ENCODE measurements at places on chromosomes 4 and X. TPM values are rescaled to one million over a fixed set of nuclear protein-coding genes. Genes with fewer than 3 reads are reported as not detected.
A peak's percentile ranks its signal among the peaks of the same experiment; 100 is the strongest.

Gene FGFBP2
- not detected for total RNA-seq

Gene HCCS
- 20.9 TPM for total RNA-seq

Gene UBA6
- 78.1 TPM for total RNA-seq

Gene CETN2
- total RNA-seq, result 61.6 TPM

Gene ZNF157
- total RNA-seq, result 1.4 TPM

Gene CLDN24
- total RNA-seq, result not detected

Gene TLR1
- not detected for total RNA-seq

Gene MAP9
- total RNA-seq, result 17.8 TPM

Gene CDX4
- not detected for total RNA-seq

Gene TRIM61
- total RNA-seq, result 0.27 TPM

Gene SPANXA2
- not detected for total RNA-seq

DNA sequence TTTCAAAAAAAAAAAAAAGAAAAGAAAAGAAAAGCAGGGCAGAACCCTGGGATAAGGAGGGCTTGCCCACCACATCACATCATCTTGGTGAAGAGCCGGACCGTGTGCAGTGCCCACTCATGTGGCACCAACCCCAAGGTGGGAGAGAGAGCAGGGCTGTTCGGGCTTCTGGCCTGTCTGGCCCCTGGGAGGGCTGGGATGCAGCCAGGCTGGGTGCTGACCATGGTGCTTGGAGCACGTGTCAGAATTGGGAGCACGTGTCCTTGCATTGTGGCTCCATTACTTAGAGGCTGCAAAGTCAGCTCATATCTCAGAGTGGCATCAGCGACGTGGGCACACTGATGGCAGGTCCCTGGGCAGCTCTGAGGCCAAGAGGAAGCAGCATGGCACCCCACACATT, 100.9 kb upstream of the AFAP1 start:
- H3K4me3 ChIP-seq, result no peak overlapping the region
- no peaks in the 10 kb centered on the region for H3K36me3 ChIP-seq
- peaks cover 38% of the 10 kb centered on the region for H3K4me1 ChIP-seq
- H3K27ac ChIP-seq, result no peak overlapping the region

GRCh38 chrX:68594769-68595168, 52.7 kb upstream of the STARD8 start:
- DNase-seq, result no peak
- H3K4me3 ChIP-seq, result no peak overlapping the region
- H3K4me1 ChIP-seq, result no peaks in the 10 kb centered on the region
- H3K27ac ChIP-seq, result no peak overlapping the region
- H3K36me3 ChIP-seq, result peaks cover 11% of the 10 kb centered on the region

DNA sequence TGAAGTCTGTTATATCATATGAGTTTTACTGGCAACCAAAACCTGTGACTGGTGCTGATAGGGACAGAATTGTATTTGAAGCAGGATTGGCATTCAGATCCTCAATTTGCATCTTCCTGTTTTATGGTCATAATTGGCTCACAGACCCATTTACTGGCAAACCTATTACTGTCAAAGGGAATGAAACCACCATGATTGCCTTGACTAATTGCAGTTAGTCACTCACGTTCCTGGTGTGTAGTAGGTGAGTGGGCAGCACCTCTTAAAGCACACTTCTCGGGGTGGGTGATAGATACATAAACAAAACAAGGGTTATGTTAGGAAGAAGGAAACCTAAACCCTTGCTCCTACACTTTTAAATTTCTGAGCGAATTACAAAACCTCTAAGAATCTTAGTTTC, 81.0 kb downstream of the PPEF2 start:
- no peak overlapping the region for H3K27ac ChIP-seq
- no peak for DNase-seq
- peaks cover 3% of the 10 kb centered on the region for H3K36me3 ChIP-seq
- H3K27me3 ChIP-seq, result no peaks in the 10 kb centered on the region
- H3K4me1 ChIP-seq, result no peaks in the 10 kb centered on the region

- no peaks in the 10 kb centered on the region for H3K4me1 ChIP-seq
- H3K27me3 ChIP-seq, result no peaks in the 10 kb centered on the region
- H3K4me3 ChIP-seq, result no peak overlapping the region
- H3K36me3 ChIP-seq, result no peaks in the 10 kb centered on the region
- no peak overlapping the region for H3K27ac ChIP-seq
- DNase-seq, result no peak
These were observed 1492.2 kb upstream of the TENM3 start for GRCh38 chr4:180751009-180751408.

DNA sequence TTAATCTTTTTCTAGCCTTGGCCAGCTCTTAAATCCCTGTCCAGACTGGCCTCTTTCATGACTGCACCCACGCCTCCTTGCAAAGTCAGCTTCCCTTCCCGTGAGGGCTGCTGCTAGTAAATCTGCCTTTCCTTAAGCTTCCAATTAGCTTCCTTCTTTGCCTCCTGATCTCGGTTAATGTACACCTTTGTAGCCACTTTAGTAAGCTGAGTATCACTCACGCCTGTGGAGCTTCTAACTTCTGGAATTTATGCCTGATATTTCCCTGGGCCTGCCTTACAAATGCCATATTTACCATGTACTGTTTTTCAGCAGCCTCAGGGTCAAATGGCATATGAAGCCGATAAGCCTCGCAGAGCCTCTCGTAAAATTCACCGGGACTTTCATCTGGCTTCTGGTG, 5.1 kb upstream of the UGT8 start:
- H3K27me3 ChIP-seq, result peaks cover 34% of the 10 kb centered on the region
- H3K27ac ChIP-seq, result no peak overlapping the region
- no peaks in the 10 kb centered on the region for H3K4me1 ChIP-seq
- no peak overlapping the region for H3K4me3 ChIP-seq
- H3K36me3 ChIP-seq, result peaks cover 8% of the 10 kb centered on the region
- no peak for DNase-seq

DNA sequence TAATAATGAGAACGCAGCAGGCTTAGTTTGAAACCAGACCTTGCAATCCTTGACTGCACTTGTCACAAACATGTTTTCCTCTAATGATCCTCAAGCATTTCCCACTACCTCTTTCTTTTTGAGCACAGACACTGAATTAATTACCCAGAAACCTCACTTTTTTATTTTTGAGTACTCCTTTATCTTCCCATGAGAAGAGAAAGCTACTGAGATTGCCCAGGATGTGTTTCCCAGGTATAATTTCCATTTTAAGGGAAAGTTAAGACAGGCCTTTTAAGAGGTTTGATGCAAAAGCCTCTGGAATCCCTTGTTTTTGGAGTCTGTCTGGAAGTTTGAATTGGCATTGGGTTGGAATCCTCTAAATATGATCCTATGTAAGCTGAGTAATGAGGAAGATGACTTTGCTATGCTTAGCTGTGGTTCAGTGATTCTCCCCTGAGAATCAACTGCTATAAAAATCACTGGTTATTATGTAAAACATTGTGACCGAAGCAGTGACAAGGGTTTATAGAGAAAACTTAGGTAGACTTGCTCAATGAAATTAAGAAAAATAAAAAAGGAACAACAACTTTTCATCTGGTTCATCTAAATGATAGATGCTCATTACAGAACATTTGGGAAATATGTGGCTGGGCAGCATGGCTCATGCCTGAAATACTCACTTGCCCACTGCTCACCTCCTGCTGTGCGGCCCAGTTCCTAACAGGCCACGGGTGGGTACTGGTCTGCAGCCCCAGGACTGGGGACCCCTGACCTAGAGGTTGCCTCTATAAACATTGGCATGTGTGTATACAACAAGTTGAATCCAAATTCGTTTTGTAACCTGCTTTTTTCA, 10.8 kb upstream of the RHOH start:
- no peak overlapping the region for H3K27ac ChIP-seq
- H3K27me3 ChIP-seq, result no peaks in the 10 kb centered on the region
- DNase-seq, result no peak
- no peaks in the 10 kb centered on the region for H3K36me3 ChIP-seq
- H3K4me3 ChIP-seq, result no peak overlapping the region

- peaks cover 4% of the 10 kb centered on the region for H3K4me1 ChIP-seq
- H3K4me3 ChIP-seq, result no peak overlapping the region
- peak; percentile 18 for DNase-seq
- no peaks in the 10 kb centered on the region for H3K36me3 ChIP-seq
- H3K27ac ChIP-seq, result no peak overlapping the region
These were observed 73.7 kb downstream of the BEND2 start for GRCh38 chrX:18146954-18147353.

DNA sequence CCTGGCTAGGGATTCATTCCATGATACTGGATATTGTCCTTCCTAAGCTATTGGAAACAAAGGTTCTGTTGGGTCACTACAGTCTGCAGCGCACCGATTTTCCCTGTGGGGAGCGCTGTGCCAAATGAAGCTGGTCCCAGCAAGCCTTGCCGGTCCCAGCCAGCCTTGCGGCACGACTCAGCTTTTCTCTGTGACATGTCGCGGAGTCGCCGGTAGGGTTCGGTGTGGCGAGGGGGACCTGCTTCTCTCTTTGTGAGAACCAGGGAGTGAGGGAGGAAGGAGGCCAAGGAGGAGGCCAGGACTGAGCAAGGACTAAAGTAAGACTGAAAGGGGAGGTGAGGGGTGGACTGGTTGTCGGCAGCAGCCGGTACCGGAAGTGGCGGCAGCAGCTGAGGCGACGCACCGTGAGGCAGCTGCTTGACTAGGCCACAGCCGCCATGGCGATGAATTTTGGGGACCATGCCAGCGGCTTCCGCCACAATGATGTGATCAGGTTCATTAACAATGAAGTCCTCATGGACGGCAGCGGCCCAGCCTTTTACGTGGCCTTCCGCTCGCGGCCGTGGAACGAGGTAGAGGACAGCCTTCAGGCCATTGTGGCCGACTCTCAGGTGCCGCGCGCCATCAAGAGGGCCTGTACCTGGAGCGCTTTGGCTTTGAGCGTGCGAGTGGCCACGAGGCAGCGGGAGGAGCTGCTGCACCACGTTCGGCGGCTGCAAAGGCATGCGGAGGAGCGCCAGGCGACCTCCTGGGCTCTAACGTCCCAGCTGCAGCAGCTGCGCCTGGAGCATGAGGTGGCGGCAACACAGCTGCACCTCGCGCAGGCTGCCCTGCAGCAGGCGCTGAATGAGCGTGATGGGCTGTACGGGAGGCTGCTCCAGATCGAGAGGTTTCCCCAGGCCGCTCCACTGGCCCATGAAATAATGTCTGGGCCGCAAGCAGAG, at the start of gene TEX13D:
Gene TEX13D, plus strand, starts transcription at position 180 of the 944 bp plus-strand sequence. Its CDS starts 258 bp downstream, at position 438.
- no peaks in the 10 kb centered on the region for H3K27me3 ChIP-seq
- DNase-seq, result no peak
- H3K4me3 ChIP-seq, result no peak within 1 kb of the TSS
- H3K4me1 ChIP-seq, result peaks cover 10% of the 10 kb centered on the region

GRCh38 chr4:155546451-155546850, 120.2 kb upstream of the GUCY1A1 start:
- H3K36me3 ChIP-seq, result no peaks in the 10 kb centered on the region
- DNase-seq, result no peak
- no peak overlapping the region for H3K4me3 ChIP-seq
- H3K27ac ChIP-seq, result no peak overlapping the region

DNA sequence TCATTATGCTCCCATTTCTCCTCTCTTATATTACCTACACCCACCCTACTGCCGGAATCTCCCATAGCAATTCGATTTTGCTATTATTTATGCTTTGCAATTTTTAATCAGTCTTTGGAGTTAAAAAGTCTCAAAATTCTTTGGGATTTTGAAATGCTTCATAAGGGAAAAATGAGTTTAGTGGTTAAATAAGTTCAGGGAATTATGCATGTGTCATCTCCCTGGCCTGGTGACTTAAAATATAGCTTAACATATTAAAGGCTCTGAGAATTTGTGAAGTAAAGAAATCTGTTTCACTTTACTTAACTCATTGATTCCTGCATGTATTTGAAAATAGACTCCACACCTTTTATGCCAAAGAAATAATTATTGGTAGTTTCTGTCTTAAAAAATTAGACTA, 185.1 kb upstream of the DIPK2B start:
- H3K4me1 ChIP-seq, result no peaks in the 10 kb centered on the region
- H3K4me3 ChIP-seq, result no peak overlapping the region
- peaks cover 3% of the 10 kb centered on the region for H3K36me3 ChIP-seq
- DNase-seq, result no peak
- no peak overlapping the region for H3K27ac ChIP-seq

DNA sequence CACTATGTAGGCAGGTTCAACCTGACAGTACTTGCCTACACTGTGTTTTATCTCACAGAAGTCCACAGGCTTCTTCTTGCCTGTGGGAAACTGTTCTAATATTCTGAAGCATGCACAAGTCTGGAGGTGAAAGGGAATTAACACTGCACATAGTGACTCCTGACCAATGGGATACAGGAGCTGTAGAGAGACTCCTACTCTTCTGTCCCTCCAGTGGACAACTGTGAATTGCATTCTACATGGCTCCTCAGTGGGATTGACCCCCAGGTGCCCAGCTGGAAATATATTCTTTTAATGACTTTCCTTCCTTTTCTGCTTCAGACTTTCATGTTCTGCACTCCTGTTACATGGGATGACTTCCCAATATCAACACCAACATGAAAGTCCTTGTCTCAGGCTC, 8.2 kb upstream of the YIPF6 start:
- H3K4me1 ChIP-seq, result no peaks in the 10 kb centered on the region
- no peaks in the 10 kb centered on the region for H3K36me3 ChIP-seq
- DNase-seq, result no peak
- H3K27me3 ChIP-seq, result peaks cover 15% of the 10 kb centered on the region
- H3K27ac ChIP-seq, result no peak overlapping the region
- no peak overlapping the region for H3K4me3 ChIP-seq

- H3K4me1 ChIP-seq, result peaks cover 13% of the 10 kb centered on the region
- H3K36me3 ChIP-seq, result no peaks in the 10 kb centered on the region
- H3K27ac ChIP-seq, result no peak overlapping the region
These were observed 273.7 kb downstream of the HNRNPD start for GRCh38 chr4:82099928-82100579.

DNA sequence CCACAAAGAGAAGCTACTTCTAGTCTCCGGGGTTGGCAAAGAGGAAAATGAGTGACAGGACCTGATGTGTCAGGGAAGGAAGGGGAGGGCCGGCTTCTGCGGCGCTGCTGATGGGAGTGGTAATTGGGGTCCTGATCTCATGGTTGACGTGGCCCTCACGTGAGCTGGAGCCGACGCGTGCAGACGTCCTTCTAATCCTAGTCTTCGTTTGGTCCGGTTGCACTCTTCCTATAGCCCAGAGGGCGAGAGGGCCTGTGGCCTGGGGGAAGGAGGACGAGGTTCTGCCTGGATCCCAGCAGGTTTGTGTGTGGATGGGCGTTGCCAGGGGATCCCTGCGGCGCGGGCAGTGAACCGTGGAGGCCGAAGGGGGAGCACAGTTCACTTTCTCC, at the start of gene ARMCX1:
Gene ARMCX1, plus strand, starts transcription at position 186 of the 389 bp plus-strand sequence. CDS start 2,384 bp downstream, outside the sequence.
- DNase-seq, result peak; percentile 40
- peak within 1 kb of the TSS; percentile 98 for H3K27ac ChIP-seq
- H3K4me1 ChIP-seq, result peaks cover 19% of the 10 kb centered on the region
- no peaks in the 10 kb centered on the region for H3K27me3 ChIP-seq
- H3K36me3 ChIP-seq, result peaks cover 21% of the 10 kb centered on the region

- DNase-seq, result no peak
- H3K36me3 ChIP-seq, result peaks cover 4% of the 10 kb centered on the region
These were observed 15.4 kb downstream of the FAM9C start for GRCh38 chrX:13028871-13029636.

Data from neural crest cell (in vitro differentiated cells).